Large intestine (tissue), 12 donors: ENCODE measurements at places on chromosomes 5 and 9. TPM values are rescaled to one million over a fixed set of nuclear protein-coding genes. Genes with fewer than 3 reads are reported as not detected.

FBN2 gene
- polyA plus RNA-seq = 21.8 TPM

DNA sequence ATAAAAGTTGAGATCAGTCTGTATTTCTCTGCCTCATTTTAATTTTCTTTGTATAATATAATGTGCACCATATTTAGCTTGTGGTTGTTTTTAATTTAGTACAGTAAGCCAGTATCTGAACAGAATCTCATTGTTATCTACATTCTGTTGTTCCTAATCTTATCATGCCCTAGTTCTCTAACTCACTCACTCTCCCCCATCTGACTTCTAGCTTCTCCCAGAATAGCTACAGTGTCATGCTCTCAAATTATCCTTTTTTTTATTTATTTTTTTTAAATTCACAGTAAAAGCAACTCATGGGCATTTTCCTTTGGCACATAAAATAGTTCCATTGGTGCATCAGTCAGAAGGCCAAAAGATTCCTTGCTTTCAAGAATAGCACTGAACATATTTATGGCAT lies 156.6 kb downstream of the TRPM3 start:
- no peak for DNase-seq

- DNase-seq = no peak
Observed at GRCh38 chr9:133492061-133493021, 13.4 kb upstream of the SLC2A6 start.

DNA sequence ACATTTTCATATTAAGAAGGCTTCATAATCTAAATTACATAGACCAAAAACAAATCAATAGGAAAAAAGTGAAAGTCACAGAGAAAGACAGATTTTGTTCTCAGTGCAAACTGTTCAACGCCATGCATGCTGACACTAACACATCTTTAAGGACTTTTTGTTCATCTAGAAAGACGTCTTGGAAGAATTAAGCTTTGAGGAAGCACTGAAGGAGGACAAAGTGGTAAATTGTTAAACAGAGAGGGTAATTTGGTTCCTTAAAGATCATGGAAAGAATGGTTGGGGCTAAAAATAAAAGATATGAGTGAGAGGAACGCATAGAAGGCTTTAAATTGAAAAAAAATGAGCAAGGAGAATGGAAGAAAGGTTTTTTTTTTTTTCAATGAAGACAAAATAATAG lies 9.1 kb downstream of the MEGF9 start:
- DNase-seq = no peak

DNA sequence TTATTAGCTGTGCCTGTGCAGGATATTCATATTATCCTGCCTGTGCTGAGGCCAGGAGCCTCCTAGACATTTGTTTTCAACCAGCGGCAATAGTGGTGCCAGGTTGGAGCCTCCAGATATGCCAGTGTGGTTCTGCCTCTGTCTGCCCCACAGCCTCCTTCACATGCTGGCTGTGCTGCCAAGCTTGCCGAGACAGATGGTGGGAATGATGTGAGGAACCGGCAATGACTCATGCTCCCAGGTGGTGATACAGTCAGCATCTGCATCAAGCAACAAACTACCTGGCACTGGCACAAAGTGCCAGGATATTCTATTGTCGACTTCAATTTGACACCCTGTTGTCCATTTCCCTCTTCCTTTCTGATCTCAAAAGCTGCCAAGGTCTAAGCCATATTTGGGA lies 285.7 kb downstream of the CHSY3 start:
- no peak for DNase-seq

GRCh38 chr5:147479444-147479843 lies 30.4 kb downstream of the DPYSL3 start:
- DNase-seq = no peak

DNA sequence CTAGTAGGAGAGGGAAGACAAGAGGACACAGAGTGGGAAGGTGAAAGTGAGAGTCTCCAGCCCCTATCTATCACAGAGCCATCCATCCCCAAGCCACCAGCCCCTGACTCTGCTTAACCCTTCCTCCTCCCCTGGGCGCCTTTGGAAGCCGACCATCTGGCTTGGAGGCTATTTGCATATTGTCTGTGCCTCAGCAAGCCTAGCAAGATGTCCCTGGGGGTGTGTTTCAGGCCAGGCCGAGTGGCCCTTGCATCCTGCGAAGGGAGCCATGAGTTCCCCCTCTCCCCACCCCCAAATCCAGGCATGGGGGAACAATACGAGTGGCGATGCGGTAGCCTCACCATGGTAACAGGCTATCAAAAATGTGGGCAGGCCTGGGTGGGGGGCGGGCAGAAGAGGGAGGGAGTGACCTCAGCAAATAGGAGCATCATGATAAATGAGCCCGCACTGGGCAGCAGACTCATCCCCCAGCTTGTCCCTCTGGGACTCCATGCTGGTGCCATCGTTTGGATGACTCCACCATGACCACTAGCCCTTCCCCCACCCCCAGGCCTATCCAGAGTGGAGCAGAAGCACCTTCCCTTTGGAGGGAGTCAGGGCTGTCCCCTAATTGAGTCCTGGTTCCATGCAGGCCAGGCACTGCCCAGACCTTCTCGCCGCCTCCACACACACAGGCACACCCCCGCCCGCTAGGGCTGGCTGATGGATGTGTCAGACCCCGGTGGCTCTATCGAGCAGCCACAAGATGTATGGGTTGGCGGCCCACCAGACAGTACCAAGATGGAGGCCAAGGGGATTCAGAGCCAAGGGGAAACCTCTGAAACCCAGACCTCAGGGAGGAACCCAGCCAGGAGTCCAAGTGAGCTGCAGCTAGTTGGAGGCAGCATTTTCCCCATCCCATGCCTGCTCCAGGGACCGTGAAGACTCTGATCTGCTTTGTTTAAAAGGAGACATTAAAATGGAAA lies 14.6 kb downstream of the URM1 start:
- DNase-seq = no peak

GRCh38 chr9:72477930-72478518 lies 43.4 kb upstream of the TMC1 start:
- DNase-seq = no peak

GRCh38 chr5:52073993-52074689 lies 690.9 kb downstream of the ISL1 start:
- DNase-seq = no peak

DNA sequence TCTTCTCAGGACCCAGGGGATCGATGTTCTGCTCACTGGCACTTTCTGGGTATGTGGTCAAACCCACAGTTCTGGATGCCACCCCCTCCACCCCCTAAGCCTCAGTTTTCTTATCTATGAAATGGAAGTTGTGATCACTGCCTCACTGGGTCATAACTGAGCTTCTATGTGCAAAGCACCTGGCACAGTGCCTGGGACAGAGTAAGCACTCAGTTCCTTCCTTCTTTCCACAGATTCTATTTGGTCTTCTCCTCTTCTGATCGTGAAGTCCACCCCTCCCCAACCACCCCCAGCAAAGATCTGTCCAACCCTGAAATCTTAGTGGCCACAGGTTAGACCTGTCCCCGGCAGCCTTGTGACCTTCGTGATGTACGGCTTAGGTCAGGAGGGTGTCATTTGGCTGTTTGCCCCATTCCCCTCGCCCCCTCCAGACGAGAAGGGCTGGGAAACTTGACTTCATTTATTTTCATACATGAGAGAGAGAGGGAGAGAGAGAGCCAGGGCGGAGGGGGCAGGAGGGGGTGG lies 181.4 kb downstream of the FGF18 start:
- no peak for DNase-seq
